ENCODE measurements at places on chromosomes 4 and X.

- no peak for DNase-seq
Measured at GRCh38 chr4:36269101-36269500, 12.3 kb upstream of the DTHD1 start.

DNA sequence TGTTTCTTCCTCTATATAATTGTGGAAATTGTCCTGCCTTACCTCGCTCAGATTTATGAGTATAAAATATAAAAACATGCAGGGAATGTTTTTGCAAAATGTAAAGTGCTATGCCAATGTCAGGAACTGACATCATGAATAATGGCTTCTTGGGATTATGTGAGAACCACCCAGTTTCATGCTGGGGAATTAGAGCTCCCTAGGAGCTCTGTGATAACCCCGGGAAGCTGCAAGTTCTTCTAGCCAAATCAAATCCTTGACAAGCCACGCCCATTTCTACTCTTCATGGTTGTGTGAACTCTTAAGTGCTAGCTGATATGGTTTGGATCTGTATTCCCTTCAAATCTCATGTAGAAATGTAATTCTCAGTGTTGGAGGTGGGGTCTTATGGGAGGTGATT is 85.9 kb upstream of the PAK3 start:
- DNase-seq, result no peak

DNA sequence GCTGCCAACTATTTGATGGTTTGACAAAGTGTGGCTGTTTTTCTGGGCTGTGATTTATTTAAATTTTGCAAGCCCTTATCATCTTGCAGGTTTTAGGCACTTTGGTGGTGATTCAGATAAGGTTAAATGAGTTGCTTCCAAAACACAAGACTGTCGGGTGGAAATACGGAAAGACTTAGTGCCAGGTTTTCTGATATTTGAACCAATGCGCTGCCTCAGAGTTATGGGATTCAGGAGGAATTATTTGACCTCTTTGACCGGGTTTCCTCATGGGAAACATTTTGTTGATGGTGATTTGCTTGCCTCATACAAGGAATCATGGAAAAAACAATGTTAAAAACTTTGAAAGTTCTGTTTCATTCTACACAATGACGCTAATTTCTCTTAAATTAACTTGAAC is 136.1 kb upstream of the MAP9 start:
- no peak for DNase-seq

GRCh38 chr4:90127706-90128345 is 632 bp downstream of the CCSER1 start:
- no peak for DNase-seq

DNA sequence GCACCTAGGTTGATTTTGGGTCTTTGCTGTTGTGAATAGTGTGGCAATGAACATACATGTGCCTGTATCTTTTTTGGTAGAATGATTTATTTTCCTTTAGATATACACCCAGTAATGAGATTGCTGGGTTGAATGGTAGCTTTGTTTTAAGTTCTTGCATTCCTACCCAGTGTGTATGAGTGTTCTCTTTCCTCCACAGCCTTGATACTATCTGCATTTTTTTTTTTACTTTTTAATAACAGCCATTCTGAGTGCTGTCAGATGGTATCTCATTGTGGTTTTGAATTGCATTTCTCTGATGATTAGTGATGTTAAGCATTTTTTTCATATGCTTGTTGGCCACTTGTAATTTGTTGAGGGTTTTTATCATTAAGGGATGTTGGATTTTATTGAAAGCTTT is 351.8 kb upstream of the GNPDA2 start:
- DNase-seq, result no peak

DNA sequence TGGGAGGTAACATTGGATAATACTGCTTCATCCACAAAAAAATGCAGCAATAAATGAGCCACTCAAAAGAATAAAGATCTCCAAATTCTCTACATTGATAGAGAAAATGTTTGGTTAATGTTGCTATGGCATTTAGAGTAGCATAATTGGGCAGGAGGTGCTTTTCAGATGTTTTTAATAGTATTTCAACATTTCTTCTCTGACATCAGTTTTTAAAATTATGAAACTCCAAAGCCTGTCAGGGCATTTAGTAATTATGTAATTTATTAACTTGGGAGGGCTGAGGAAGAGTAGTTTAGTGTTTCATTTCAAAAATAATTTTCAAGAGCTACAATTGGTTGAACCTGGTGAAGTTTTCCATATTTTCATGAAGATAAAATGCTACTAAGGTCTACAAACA is 211.3 kb upstream of the INTU start:
- no peak for DNase-seq

- DNase-seq, result no peak
Measured at GRCh38 chrX:16754019-16754418, 32.2 kb upstream of the TXLNG start.

DNA sequence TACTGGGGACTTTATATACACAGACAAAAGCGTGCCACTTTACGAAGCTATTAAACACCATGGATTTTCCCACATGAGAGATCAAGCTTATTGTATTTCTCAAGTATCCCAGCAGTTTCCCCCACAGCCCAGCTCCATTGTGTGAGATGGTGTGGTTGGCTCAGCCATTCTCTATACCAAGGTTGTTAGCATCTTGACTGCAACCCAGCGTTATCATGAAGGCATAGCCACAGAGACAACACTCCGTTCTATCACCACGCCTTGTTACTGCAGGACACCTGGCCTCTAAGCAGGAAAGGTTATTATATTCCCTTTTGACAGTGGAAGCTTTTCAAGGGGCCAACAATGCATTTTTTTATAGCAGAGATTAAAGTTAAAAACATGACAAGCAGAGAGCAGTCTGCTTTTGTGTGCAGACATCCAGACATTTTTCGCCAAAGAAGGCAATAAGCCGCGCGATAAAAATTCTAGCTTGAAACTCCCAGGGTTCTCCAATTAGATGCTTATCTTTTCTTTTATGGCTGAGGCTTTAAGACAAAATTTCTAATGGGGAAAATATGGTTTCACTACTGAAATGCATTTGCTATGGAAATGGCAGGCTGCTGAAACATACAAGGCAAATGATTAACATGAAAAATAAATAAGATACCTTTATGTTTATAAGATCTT is 206.1 kb downstream of the MID1 start:
- peak; percentile 20 for DNase-seq

All from fibroblast of skin of right biceps (primary cell).